ENCODE measurements at places on chromosomes 4 and X.

GRCh38 chrX:131288738-131289511 lies at the start of gene IGSF1:
IGSF1 (minus strand) TSS chrX:131289306; CDS start chrX:131286674, 2,632 bp downstream.
- DNase-seq: no peak
- no peaks in the 10 kb centered on the region for H3K27me3 ChIP-seq
- no peak within 1 kb of the TSS for H3K4me3 ChIP-seq
- no peaks in the 10 kb centered on the region for H3K36me3 ChIP-seq
- no peak within 1 kb of the TSS for H3K27ac ChIP-seq

DNA sequence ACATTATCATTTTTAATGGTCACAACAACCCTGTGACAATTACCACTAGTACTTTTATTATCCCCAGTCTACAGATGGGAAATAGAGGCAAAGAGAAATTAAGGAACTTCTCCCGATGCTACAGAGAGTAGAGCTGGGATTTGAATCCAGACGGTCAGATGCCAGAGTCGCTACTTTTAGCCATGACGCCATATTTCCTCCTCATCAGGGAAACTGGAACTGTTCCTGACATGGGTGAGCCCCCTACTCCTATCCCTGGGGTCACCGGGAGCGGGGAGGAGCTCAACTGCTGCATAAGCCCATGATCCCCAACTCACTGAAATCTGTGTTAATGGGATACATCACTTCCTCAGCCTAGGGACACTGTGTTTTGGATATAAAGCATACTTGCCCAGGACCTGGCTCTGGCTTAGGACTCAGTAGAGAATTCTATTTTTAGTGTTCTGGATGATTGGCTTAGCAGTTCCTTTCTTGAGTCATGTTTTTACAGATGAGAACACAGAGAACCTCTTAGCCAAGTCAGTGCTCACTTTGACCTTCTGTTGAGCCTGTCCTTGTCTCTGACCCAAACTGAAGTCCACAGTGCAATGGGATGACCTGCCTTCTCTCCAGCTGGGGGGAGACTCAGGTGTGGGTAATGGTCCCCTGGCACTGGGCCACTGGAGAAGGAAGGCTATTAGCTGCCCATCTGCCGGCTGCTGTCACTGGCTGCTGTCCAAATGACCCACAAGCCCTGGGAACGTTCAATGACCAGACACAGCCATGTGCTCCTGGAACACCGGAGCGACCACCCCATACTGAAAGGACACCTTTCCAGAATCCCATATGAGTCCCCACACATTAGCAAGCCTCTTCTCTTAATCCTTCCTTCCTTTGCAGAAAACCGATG lies 90.8 kb upstream of the SHISA3 start:
- no peaks in the 10 kb centered on the region for H3K4me1 ChIP-seq
- no peak overlapping the region for H3K4me3 ChIP-seq
- H3K27ac ChIP-seq: no peak overlapping the region
- peaks cover 5% of the 10 kb centered on the region for H3K27me3 ChIP-seq
- no peaks in the 10 kb centered on the region for H3K36me3 ChIP-seq

DNA sequence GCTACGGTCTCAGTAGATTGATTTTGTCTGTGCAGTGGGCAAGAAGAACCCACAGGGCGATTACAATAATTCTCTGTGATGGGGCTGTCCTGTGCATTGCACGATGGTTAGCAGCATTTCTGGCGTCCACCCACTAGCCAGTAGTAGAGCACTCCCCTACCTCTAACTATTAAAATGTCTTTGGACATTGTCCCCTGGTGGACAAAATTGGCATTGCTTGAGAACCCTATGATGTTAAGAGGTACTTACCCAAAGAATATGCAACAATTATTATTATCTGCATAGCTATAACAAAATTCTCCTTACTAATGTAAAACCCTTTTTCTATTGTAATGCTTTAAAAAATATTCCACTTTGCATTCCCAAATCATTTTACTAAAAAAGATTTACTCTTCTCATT lies 109.5 kb upstream of the VCX3A start:
- H3K4me3 ChIP-seq: no peak overlapping the region
- no peaks in the 10 kb centered on the region for H3K4me1 ChIP-seq
- no peak overlapping the region for H3K27ac ChIP-seq
- no peaks in the 10 kb centered on the region for H3K27me3 ChIP-seq

- H3K27me3 ChIP-seq: no peaks in the 10 kb centered on the region
- no peak overlapping the region for H3K27ac ChIP-seq
- no peak for DNase-seq
- no peaks in the 10 kb centered on the region for H3K36me3 ChIP-seq
- H3K4me3 ChIP-seq: no peak overlapping the region
Observed at GRCh38 chrX:127466211-127466610, 586.0 kb downstream of the ACTRT1 start.

DNA sequence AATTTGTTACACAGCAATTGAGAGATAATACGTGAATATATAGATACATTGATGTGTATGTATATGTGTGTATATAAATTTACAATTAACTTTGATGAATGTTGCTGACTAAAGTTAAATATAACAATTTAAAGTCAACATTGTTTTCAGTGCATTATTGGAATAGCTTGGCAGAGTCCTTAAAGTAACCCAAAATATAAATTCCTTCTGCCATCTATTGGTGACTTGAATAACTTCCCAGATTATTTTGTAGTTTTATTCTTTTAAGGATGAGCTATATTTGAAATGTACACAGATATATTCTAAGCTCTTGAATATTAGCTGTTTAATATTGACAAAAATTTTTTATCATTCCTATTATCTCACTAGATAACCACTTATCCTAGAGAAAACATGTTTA lies 298.2 kb upstream of the FSTL5 start:
- H3K36me3 ChIP-seq: no peaks in the 10 kb centered on the region
- H3K4me1 ChIP-seq: no peaks in the 10 kb centered on the region
- H3K27ac ChIP-seq: no peak overlapping the region
- H3K4me3 ChIP-seq: no peak overlapping the region

DNA sequence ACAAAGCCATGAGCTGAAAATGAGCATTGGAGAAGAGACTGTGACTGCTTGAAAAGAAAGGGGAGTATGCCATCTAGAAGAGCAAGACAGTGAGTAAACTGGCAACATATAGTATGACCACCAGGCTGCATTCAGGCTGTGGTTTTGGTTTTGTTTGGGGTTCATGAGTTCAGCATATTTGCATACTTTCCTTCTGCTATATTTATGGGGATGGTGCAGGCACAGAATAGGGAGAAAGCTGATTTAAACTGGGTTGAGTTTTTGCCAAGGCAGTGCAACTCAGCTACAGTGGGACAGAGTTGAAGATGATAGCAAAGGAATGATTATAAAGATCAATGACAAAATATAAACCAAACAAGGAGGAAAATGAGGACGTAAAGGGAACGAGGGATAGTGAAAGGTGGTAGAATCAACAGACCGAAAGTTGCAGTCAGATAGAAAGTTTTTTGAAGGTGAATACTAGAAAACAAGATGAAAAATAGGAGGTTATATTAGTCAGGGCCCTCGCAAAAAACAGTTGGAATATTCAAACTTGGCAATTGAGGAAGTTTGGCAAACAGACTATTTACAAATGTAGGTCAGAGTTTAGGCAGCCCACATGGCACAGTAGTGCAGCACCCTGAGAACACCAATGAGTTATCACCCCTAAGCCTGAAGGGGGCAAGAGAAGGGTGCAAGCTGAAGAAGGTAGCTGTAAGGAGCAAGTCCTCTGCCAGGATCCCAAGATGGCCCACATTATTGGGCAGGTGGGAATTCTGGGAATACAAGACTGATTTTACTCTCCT lies 114.8 kb upstream of the MAP9 start:
- no peak overlapping the region for H3K27ac ChIP-seq
- no peaks in the 10 kb centered on the region for H3K27me3 ChIP-seq
- no peaks in the 10 kb centered on the region for H3K4me1 ChIP-seq
- H3K36me3 ChIP-seq: no peaks in the 10 kb centered on the region

DNA sequence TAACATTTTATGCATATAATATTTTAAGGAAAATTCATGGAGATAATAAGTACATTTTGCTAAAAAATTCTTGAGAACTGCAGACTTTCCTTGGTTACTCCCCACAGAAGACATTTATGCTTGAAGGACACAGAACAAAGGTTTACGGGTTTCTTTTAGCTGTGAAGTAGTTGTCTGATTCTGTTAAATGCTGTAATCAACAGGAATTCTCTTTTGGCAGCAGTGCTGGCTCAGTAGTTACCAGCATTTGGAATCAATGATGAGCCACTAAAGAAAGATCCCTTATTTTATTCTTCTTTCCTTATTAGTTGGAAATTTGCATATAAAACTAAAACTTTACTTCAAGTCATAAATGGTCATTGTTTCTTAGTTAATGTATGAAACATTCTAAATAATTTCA lies 199.3 kb upstream of the FAT4 start:
- no peaks in the 10 kb centered on the region for H3K36me3 ChIP-seq
- H3K4me1 ChIP-seq: no peaks in the 10 kb centered on the region
- H3K27ac ChIP-seq: no peak overlapping the region
- H3K4me3 ChIP-seq: no peak overlapping the region
- no peaks in the 10 kb centered on the region for H3K27me3 ChIP-seq

GRCh38 chrX:67939270-67939669 lies 395.4 kb downstream of the AR start:
- H3K4me1 ChIP-seq: no peaks in the 10 kb centered on the region
- DNase-seq: no peak
- H3K27me3 ChIP-seq: no peaks in the 10 kb centered on the region
- H3K4me3 ChIP-seq: no peak overlapping the region
- no peaks in the 10 kb centered on the region for H3K36me3 ChIP-seq
- no peak overlapping the region for H3K27ac ChIP-seq

GRCh38 chrX:120697053-120697452 lies 67.2 kb upstream of the C1GALT1C1 start:
- no peaks in the 10 kb centered on the region for H3K36me3 ChIP-seq
- H3K27ac ChIP-seq: no peak overlapping the region
- no peak for DNase-seq
- H3K4me1 ChIP-seq: no peaks in the 10 kb centered on the region

DNA sequence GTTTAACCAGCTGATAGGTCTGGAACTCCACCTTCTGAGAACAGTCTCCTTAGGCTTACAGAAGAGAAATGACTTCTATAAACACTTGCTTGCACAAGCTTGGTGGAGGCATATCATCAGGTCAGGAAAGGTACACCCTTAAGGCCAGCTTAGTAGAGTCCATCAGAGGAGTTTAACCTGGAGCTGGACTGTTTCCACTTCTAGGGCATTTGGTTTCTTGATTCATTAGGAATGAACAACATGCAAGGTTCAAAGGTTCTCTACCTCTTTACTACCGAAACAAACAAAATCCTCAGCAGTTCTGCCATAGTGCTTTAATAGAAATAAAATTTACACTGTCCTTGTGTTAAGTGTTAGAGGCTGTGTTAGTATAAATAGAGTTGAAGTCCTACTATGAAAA lies 171.4 kb upstream of the NPY2R start:
- no peaks in the 10 kb centered on the region for H3K27me3 ChIP-seq
- H3K36me3 ChIP-seq: no peaks in the 10 kb centered on the region
- H3K4me1 ChIP-seq: no peaks in the 10 kb centered on the region
- no peak overlapping the region for H3K4me3 ChIP-seq
